ENCODE measurements at places on chromosomes 3 and 15.

- no peak for DNase-seq
Measured at GRCh38 chr3:122975163-122975923, 52.2 kb downstream of the SEMA5B start.

DNA sequence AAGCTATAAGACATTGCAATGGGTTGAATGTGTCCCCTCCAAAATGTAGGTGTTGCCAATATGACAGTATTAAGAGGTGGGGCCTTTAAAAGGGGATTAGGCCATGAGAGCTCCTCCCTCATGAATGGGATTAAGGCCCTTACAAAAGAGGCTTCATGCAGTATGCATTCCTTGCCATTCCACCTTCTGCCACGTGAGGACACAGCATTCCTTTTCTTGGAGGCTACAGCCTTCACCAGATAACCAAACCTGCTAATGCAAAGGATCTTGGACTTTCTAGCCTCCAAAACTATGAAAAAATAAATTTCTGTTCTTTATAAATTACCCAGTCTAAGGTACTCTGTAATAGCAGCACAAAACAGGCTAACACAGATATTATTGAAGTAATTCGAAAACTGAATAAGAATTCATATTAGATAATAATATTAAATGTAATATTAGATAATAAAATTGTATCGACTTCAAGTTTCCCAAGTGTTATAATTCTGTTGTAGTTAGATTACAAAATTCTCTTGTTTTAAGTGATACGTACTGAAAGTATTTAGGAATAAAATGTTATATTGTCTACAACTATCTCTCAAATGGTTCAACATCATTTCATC, 29.4 kb upstream of the ATP8B4 start:
- no peak for DNase-seq

GRCh38 chr3:100682854-100683760, 26.2 kb upstream of the TFG start:
- DNase-seq = no peak

- DNase-seq = no peak
Measured at GRCh38 chr3:58679446-58679845, 12.9 kb upstream of the FAM3D start.

DNA sequence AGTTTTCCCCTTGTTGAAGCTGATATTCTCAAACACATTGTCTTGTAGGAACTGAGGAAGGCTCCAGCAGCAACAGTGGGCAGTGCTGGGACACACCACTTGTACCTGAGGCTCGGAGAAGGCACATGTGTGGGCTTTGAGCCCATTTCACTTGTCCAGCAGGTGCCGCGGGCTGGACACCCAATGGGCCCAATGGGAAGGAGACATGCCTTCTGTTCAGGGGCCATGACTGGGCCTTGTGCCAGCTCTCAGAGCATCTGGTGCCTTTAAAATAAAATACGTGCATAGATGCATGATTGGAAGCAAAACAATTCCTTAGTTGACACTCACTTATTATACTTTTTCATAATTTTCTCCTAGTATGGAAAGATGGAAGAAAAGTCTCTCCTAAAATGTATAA, 334.2 kb downstream of the KLF13 start:
- DNase-seq = no peak

DNA sequence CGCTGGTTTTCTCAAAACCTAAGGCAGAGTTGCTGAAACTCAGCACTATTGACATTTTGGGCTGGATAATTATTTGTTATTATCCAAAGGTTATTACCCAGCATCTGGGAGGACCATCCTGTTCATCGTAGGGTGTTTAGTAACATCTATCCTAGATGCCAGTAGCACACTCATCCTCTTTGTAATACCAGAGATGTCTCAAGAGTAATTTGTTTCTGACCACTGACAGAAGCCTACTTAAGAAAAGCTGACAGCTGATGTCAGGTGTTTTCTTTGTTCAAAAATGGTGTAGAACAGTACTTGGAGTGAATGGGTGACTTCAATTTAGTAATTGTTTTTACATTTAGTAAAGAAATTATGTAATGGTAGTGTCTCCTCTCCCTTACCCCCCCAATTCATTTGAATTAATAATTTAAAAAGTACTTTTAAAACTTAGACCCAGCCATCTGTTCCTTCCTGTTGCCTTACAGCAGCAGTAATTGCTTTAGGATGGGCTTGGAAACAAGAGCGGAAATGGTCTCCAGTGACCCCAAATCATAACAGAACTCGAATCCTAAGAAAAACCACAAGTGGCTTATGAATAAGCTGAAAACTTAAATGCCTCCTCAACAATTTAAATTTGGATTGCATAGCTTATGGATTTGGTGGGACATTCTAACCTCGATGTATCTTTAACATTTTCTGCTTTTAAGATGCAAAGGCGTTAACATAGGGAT, 105.4 kb downstream of the PTPRG start:
- DNase-seq = no peak

GRCh38 chr15:67091071-67091979, 25.9 kb downstream of the SMAD3 start:
- no peak for DNase-seq

- no peak for DNase-seq
Measured at GRCh38 chr3:47491186-47491585, 15.4 kb upstream of the SCAP start.

GRCh38 chr3:13462822-13463221, 17.3 kb upstream of the HDAC11 start:
- no peak for DNase-seq

- no peak for DNase-seq
Measured at GRCh38 chr3:195601382-195601781, 17.6 kb upstream of the APOD start.

- no peak for DNase-seq
Measured at GRCh38 chr15:101667881-101668280, 15.7 kb upstream of the TM2D3 start.

- no peak for DNase-seq
Measured at GRCh38 chr3:30222441-30222840, 384.0 kb upstream of the TGFBR2 start.

- no peak for DNase-seq
Measured at GRCh38 chr3:59641169-59641899, 591.5 kb upstream of the CFAP20DC start.

GRCh38 chr15:43316016-43316970, 14.1 kb downstream of the LCMT2 start:
- no peak for DNase-seq

- no peak for DNase-seq
Measured at GRCh38 chr3:27486336-27486735, 2.2 kb upstream of the SLC4A7 start.

DNA sequence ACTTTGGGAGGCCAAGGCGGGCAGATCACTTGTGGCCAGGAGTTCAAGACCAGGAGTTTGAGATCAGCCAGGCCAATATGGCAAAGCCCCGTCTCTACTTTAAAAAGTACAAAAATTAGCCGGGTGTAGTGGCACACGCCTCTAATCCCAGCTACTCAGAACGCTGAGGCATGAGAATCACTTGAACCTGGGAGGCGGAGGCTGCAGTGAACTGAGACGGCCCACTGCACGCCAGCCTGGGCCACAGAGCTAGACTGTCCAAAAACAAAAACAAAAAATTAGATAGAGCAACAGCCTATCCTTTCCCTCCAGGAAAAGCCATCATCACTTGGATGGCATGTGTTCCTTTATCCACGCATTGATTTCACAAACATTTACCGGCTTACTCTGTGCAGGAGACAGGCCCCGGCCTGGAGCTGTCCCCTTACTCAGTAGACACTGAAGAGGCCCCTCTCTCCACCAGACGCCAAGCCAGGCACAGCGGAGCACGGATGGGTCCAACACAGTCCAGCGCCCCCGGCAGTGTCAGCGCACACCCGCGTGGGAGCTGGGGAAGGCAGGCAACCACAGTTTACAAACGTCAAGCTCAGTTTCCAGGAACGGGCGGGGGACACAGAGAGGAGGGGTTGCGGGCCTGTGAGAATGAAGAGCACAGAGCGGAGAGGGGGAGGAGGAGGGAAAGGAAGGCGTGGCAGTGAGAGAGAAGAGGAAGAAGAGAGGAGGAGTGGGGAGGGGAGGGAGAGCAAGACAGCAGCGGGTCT, 3.1 kb downstream of the GP5 start:
- DNase-seq = peak; percentile 59

DNA sequence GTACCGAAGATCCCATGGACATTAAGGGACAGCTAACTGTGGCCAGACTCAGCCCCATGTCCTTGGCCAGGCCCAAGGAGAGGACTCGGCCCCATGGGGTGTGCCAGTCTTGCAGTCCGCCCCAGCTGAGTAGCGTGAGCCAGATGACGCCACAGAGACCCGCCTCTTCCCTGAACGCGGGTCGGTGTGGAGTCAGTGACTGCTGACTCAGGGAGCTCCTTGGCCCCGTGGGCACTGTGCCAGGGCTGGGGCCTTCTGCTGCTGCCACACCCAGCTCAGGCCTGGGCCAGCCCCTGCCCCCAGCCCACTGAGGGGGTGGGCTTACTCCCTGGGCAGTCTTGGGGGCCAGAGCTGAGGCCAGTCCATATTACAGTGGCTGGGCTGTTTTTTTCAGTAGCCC, 52.8 kb downstream of the PLXNA1 start:
- no peak for DNase-seq

- DNase-seq = no peak
Measured at GRCh38 chr3:45906681-45907407, 20.5 kb downstream of the CCR9 start.

- DNase-seq = no peak
Measured at GRCh38 chr3:155334215-155334913, 40.9 kb upstream of the STRIT1 start.

- no peak for DNase-seq
Measured at GRCh38 chr3:23590424-23591273, 215.1 kb upstream of the UBE2E1 start.

GRCh38 chr3:194121891-194122631, 13.9 kb upstream of the HES1 start:
- DNase-seq = no peak

- DNase-seq = no peak
Measured at GRCh38 chr3:173690542-173691180, 293.1 kb downstream of the NLGN1 start.

GRCh38 chr15:64151727-64152506, at the start of gene SNX22:
TSS of gene SNX22 (plus strand) at chr15:64151731. CDS start at chr15:64151776, 45 bp downstream.
- DNase-seq = peak; percentile 11

DNA sequence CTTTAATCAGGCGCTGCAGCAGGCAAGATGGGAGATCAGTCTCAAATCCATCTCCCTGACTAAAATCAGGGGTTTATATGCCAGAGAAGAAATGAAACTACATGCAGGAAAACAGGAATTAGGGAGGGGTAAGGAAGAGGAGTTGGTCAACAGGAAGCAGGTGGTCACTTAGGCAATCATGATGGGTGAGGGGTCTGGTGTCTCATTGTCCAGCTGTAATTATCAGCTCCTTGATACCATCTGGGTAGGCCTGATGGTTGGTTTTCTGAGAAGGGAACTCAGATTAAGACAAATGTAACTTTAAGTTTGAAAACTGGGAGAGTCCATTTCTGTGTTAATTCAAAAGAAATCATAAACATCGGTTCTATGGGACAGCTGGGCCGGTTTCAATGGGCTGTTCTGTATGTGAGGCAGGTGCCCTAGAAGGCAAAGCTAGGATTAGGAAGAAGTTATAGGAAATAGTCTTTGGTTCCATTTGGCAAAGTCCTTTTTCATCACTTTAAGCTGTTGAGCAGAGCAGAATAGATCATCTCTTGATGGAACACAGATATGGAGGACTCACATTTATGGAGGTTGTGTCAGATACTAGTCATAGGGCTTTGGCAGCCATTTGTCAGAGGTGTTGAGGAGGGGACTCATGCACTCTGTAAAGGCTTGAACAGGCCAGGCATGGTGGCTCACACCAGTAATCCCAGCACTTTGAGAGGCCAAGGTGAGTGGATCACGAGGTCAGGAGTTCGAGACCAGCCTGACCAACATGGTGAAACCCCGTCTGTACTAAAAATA, 149.4 kb downstream of the VGLL4 start:
- DNase-seq = no peak

- no peak for DNase-seq
Measured at GRCh38 chr15:63941698-63942465, 104.4 kb downstream of the DAPK2 start.

DNA sequence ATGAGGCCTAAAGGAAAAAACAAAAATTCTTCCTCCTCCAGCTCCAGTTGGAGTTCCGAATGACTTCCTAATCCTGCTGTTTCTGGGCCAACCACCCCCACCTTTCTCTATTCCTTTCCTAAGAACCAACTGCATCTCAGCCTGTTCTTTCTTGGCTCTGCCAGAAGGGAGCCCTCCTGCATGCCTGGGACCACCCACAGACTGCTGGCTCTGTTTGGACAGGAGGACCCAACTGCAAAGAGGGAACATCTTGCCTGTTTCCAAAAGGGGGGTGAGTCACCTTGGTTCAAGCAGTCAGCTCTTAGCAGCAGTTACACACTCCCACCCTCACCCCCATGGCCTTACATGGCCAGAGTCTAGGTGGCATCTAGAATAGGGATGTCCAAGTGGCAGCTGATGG, 116.0 kb upstream of the PRICKLE2 start:
- DNase-seq = no peak

DNA sequence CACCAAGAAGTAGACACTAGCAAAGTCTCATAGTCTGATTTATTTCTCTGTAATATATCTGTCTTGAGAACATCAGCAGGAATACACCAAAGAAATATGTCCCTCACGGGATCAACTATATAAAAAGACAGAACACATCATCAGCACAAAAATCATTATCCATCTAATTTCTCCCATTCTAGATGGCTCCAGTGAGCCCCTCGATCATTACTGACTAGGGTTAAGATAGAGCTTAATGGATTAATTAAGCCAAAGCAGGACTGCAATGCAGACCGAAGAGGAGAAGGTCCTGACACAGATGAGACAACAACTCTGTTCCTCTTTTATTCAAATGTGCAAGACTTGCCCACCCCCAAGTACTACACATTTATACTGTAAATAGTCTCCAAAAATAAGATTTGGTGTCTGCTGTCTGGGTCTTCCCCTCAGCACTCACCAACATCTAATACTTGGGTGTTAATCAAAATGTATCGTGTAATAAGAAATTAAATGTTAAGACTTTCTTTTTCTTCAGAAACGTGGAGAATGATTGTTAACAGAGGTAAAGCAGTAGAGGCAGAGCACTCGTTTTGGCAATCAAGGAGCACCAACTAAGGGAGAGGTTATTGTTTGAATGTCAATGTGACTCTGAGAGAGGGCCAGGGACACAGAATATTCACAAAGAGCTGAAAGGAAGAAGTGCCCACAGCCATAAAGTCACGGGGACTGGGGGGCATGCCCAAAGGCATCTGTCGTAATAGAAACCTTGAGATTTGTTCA, 133.6 kb downstream of the TIGIT start:
- DNase-seq = no peak

- DNase-seq = no peak
Measured at GRCh38 chr15:94297558-94297957, 66.2 kb downstream of the MCTP2 start.

- no peak for DNase-seq
Measured at GRCh38 chr3:150296123-150296735, 111.9 kb upstream of the TSC22D2 start.

DNA sequence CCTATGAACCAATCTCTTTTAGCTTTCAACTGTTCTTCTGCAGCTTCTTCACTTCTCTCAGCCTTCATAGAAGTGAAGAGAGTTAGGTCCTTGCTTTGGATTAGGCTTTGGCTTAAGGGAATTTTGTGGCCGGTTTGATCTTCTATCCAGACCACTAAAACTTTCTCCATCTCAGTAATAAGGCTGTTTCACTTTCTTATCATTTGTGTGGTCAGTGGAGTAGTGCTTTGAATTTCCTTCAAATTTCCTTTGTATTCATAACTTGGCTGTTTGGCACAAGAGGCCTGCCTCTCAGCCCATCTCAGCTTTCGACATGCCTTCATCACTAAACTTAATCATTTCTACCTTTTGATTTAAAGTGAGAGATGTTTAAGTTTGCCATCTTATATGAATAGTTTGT, 21.7 kb downstream of the DZIP1L start:
- no peak for DNase-seq

GRCh38 chr3:51686512-51687215, 15.6 kb downstream of the TEX264 start:
- peak; percentile 64 for DNase-seq
